ENCODE measurements at places on chromosomes 11 and 22. TPM values are rescaled to one million over a fixed set of nuclear protein-coding genes. Genes with fewer than 3 reads are reported as not detected.

Gene TIMM10B
- total RNA-seq = 34.5 TPM

Gene MRPL23
- 46.3 TPM for total RNA-seq

- no peaks in the 10 kb centered on the region for H3K27me3 ChIP-seq
- H3K4me1 ChIP-seq = peaks cover 4% of the 10 kb centered on the region
- H3K27ac ChIP-seq = no peak overlapping the region
- DNase-seq = no peak
Observed at GRCh38 chr11:27418356-27418755, 54.2 kb downstream of the LGR4 start.

DNA sequence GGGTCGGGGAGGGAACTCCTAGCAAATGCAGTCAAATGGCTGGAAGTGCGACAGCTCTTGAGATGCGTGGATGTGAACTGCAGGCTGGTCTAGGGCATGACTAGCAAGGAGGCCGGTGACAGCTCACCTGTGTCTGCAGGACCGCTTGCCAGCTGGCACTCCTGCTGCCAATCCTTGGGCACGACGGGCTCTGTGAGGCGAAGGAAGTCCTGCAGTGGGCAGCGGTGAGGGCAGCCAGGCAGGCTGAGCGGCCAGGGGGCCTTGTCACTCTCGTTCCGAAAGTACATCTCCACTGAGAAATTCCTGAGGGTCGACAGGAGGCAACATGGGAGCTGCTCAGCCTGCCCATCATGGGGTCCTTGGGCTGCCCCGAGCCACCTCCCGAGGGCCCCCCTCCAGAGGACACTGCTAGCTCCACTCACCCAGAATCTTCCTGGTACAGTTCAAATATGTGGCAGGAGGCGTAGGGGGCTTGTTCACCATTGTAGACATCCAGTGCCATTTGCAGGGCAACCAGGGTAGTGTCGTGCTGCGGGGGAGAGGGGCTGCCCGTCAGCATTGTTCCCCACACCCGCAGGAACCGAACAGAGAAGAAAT lies 5.9 kb downstream of the ACP2 start:
- H3K27ac ChIP-seq = no peak overlapping the region
- H3K36me3 ChIP-seq = peaks cover 75% of the 10 kb centered on the region
- H3K4me1 ChIP-seq = peaks cover 5% of the 10 kb centered on the region
- no peak for DNase-seq
- no peak overlapping the region for H3K4me3 ChIP-seq

DNA sequence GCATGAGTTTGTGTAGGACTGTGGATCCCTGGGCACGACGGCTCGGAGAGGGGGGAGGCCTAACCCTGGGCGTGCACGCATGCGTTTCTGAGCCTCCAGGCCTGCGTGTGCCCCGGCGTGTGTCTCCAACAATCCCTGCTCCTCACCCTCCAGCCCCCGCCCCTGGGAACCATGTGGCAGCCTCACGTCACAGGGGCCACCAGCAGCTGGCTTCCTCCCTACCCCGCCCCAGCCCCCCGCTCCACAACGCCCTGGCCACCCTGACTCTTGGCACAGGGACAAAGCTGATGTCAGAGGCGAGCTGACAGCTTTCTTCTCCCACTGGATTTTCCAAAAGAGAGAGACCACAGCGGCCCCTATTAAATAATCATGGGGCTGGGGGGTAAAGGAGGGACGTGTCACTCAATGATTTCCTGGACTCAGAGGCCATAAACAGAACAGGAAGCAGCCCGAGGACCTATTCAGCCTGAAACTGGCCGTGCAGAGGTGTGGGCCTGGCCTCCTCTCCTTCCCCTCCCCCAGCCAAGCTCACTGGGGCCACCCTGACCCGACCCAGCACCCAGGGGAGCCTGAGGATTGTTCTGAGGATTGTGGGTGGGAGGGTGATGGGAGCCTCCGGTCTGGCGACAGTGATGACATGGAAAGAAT lies 6.8 kb upstream of the LIF start:
- no peaks in the 10 kb centered on the region for H3K36me3 ChIP-seq
- DNase-seq = no peak
- no peak overlapping the region for H3K4me3 ChIP-seq
- peak overlapping the region; percentile 64 for H3K27ac ChIP-seq

DNA sequence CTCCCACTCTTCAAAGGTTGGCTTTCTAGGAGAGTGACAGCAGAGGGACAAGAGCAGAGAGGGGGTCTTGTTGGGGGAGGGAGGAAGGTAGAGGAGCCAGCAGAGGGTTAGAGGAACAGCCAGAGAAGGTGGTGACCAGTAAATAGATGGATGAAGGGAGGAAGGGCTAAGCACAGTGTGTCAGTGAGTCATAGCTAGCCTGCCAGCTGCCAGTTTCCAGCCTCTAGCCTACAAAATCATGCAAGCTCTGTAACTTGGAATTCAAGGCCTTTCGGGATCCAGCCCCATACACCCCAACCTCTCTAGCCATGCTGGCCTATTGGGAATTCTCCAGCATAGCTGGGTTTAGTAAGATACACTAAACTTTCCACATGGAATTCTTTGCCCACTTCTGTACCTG lies 147.4 kb upstream of the TEAD1 start:
- no peak overlapping the region for H3K27ac ChIP-seq
- H3K36me3 ChIP-seq = peaks cover 6% of the 10 kb centered on the region
- no peak for DNase-seq
- H3K4me3 ChIP-seq = no peak overlapping the region
- no peaks in the 10 kb centered on the region for H3K4me1 ChIP-seq

DNA sequence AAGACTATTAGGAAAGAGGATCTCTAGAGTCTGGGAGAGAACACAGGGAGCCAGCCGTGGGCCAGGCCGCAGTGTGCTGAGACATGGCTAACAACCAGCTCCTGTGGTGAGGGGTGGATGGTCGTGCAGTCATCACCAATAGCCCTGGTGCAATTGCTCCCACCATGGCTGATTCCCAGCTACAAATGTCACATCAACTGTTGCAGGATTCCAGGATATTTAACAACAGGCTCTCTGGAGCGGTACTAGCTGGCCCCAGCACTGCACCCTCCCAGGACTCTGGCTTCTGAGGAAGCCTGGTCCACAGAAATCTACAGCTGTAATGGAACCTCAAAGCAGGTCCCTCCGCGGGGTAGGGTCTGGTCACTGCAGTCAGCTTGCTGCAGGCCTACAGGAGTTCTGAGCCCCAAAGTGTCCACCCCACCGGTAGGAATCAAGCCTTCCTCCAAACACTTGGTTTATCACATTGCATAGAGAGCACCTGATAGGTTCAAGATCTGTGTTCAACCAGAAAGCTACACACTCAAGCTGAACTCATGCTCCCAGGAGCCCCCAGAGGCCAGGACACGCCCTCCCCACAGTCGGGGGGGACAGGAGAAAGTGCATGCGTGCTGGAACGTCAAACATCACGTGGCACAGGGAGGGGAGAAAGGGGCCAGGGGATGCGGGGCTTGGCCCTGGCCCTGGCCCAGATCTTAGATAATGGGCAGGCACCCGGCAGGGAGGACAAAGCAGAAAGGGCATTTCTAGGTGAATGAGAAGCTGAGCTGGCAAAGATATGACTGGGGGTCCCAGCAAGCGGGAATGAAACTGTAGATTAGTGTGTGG lies 609.0 kb downstream of the TBC1D22A start:
- no peak overlapping the region for H3K27ac ChIP-seq
- H3K4me1 ChIP-seq = peaks cover 11% of the 10 kb centered on the region
- H3K36me3 ChIP-seq = no peaks in the 10 kb centered on the region
- H3K4me3 ChIP-seq = no peak overlapping the region

DNA sequence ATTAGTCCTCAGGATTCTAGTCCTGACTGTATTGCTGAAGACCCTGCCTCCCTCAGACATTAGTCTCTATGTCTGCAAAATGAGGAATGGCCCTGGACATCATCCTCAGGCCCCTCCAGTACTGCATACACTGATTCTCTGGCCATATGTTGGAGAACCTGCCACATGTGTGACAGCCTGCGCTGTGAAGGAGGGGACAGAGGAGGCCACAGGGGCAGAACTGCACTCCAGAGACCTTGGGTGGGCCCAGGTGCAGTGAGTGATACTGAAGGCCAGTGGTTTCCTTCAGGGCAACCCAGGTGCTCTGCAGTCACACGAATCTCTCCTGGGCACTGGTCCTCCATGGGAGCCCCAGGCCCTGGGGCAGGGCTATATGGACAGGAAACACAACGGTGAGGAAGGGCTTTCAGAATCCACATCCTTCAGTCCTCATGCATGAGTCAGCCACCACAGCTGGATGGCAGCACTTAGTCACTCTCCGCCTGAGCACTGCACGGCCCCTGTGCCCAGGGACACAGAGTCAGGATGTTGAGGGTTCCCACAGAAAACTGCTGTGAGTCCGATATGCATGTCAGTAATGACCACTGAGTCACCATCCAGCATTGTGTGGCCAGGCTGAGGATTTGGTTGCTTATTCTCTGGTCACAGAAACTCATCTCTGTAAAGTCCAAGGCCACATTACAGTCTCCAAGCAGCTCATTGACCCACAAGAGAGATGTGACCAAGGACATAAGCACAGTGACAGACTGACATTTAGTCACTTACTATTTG lies 39.7 kb downstream of the ME3 start:
- H3K36me3 ChIP-seq = no peaks in the 10 kb centered on the region
- no peak for DNase-seq
- H3K4me3 ChIP-seq = no peak overlapping the region
- H3K27me3 ChIP-seq = no peaks in the 10 kb centered on the region
- H3K4me1 ChIP-seq = peaks cover 16% of the 10 kb centered on the region

Gene CPT1A
- total RNA-seq = 32.7 TPM

Gene C11orf42
- total RNA-seq = not detected

DNA sequence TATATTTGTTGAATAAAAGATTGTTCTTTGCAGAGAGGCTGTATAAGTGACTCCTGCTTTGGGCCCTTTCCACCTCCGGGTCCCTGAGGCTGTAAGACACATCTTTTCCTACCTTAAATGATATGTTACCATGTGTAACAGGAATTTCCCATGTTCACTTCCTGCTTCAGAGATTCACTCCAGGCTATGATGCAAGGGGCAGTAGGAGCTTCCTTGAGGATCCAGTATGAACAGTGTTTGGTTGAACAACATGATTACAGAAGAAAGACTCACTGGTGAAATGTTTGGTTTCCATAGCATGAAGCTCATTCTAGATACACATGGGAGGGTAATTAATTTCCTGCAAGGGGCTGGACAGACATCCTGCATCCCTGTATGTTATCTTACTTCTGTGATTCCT lies 25.6 kb upstream of the ZDHHC13 start:
- no peak overlapping the region for H3K4me3 ChIP-seq
- no peaks in the 10 kb centered on the region for H3K36me3 ChIP-seq
- no peaks in the 10 kb centered on the region for H3K27me3 ChIP-seq
- no peaks in the 10 kb centered on the region for H3K4me1 ChIP-seq

DNA sequence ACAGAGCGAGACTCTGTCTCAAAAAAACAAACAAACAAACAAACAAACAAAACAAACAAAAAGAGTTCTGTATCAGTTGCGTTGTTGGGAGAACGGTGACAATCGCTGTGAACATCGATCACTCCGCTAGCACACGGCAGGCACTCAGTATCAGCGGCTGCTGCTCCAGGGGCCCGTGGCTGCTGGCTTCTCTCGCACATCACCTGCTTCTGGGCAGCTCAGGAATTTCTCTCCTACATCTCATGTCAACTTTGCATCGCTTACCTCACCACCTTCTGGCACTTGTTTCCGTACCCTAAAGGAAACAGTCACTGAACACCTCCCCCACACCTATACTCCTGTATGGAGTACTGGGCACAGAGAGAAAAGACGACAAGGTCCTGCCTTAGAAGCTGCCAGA lies 70.3 kb upstream of the WNT7B start:
- DNase-seq = no peak
- no peak overlapping the region for H3K4me3 ChIP-seq

GRCh38 chr11:105024394-105024793 lies 1.4 kb upstream of the CASP5 start:
- no peaks in the 10 kb centered on the region for H3K27me3 ChIP-seq
- no peak overlapping the region for H3K4me3 ChIP-seq
- no peaks in the 10 kb centered on the region for H3K36me3 ChIP-seq
- H3K27ac ChIP-seq = no peak overlapping the region
- H3K4me1 ChIP-seq = no peaks in the 10 kb centered on the region

GRCh38 chr22:29994943-29995342 lies 85.3 kb upstream of the HORMAD2 start:
- H3K36me3 ChIP-seq = peaks cover 10% of the 10 kb centered on the region
- peaks cover 9% of the 10 kb centered on the region for H3K4me1 ChIP-seq
- no peak overlapping the region for H3K4me3 ChIP-seq
- H3K27ac ChIP-seq = no peak overlapping the region

Data from spinal cord (tissue), 10 donors.